ENCODE measurements at places on chromosomes 7 and 10. TPM values are rescaled to one million over a fixed set of nuclear protein-coding genes. Genes with fewer than 3 reads are reported as not detected.

GRCh38 chr10:103616705-103617601, 123.4 kb downstream of the NEURL1 start:
- H3K4me1 ChIP-seq = peaks cover 25% of the 10 kb centered on the region
- no peak overlapping the region for H3K4me3 ChIP-seq
- peaks cover 62% of the 10 kb centered on the region for H3K36me3 ChIP-seq
- H3K27ac ChIP-seq = no peak overlapping the region
- peak; percentile 80 for DNase-seq

DNA sequence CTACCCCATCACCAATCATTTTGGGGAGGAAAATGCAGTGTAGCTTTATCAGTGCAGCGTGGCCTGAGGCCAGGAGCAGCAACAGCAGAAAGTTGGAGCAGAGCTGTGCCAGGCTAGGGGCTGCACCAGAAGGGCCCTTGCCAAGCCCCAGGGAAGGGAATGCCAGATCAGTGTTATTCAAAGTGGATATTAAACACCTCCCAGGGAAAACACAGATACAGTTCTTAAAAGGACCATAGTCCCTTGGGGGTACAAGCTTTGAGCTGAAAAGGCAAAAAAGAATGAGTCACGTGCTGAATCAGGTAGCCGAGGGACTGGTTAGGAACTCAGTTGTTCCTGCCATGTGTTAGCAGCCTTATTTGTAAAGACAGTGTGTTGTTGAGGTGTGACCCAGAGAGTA, 54.0 kb downstream of the GSDME start:
- H3K4me3 ChIP-seq = no peak overlapping the region
- peaks cover 7% of the 10 kb centered on the region for H3K36me3 ChIP-seq
- no peaks in the 10 kb centered on the region for H3K27me3 ChIP-seq
- H3K4me1 ChIP-seq = peaks cover 33% of the 10 kb centered on the region
- H3K27ac ChIP-seq = peak overlapping the region; percentile 9

DNA sequence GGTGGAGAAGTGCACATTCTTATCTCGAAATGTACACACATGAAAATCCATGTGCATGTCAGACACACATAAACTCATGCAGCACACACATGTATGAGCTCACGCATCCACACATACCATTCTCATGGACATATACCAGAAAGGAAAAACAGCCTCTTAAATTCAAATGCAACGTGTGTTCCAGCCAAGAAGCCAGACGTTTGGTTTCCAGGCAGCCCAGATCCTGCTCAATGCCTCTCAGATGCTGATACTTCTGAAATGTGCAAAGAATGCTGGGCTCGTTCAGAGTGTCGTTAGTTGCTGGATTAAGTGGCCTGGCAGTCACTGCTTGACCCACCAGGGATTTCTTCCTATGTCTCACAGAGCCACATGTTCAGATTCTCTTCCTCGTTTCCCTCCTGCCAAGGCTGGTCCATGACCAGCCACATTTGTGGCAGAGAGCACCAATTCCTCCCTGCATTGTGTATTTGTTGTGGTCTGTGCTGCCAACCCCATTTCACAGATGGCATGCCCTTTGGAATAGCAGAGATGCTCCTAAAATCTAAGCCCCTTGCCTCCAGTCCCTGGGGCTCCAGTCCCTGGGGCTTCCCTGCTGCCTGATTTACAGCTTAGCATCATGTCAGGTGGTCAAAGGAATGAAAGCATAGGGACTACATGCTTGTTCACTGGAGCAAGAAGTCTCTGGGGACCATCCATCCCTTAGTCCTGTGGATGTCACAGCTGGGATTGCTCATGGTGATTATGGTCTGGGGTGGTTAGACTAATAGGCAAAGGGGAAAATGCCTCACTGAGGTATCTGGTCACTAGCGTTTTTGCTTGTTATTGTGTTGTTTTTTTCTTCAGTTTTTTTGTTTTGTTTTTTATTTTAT, 426.6 kb downstream of the PLXNA4 start:
- peaks cover 2% of the 10 kb centered on the region for H3K27me3 ChIP-seq
- no peak for DNase-seq
- H3K36me3 ChIP-seq = no peaks in the 10 kb centered on the region
- no peaks in the 10 kb centered on the region for H3K4me1 ChIP-seq
- H3K4me3 ChIP-seq = no peak overlapping the region
- H3K27ac ChIP-seq = no peak overlapping the region

- H3K4me1 ChIP-seq = no peaks in the 10 kb centered on the region
Observed at GRCh38 chr7:68203251-68203650, 1206.6 kb downstream of the TYW1 start.

- no peak overlapping the region for H3K27ac ChIP-seq
- no peak overlapping the region for H3K4me3 ChIP-seq
- DNase-seq = peak; percentile 50
Observed at GRCh38 chr10:16750461-16750860, 66.8 kb downstream of the RSU1 start.

- H3K27me3 ChIP-seq = no peaks in the 10 kb centered on the region
- no peaks in the 10 kb centered on the region for H3K36me3 ChIP-seq
- H3K4me1 ChIP-seq = no peaks in the 10 kb centered on the region
- H3K27ac ChIP-seq = no peak overlapping the region
- no peak overlapping the region for H3K4me3 ChIP-seq
Observed at GRCh38 chr7:41948503-41948902, 245.6 kb upstream of the INHBA start.

DNA sequence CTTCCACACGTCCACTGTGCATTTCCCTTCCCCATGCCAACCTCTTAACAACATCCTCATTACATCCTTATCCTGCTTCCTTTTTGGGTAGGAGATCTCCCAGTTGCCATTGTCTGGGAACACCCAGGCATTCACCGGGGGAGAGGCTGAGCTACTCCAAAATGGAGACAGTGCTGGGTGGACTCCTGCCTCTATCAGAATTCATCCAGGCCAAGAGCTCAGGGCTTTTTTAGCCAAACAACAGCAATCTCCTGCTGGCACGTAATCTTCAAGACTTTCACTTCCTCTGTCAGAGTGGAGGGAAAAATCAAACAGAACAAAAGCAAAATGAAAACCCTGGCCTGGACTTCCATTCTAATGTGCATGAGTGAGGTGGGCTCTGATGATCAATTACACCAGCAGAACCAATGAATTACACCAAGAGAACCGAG, 245.0 kb downstream of the PRPF18 start:
- peaks cover 10% of the 10 kb centered on the region for H3K4me1 ChIP-seq
- no peak overlapping the region for H3K27ac ChIP-seq
- no peak for DNase-seq
- no peaks in the 10 kb centered on the region for H3K27me3 ChIP-seq

Gene ANKIB1
- total RNA-seq = 39.4 TPM

Gene CRHR2
- total RNA-seq = not detected

Gene GSTO2
- 2.3 TPM for total RNA-seq
